GM12865 (cell line): ENCODE measurements at places on chromosomes 13 and 19.
A peak's percentile ranks its signal among the peaks of the same experiment; 100 is the strongest.

DNA sequence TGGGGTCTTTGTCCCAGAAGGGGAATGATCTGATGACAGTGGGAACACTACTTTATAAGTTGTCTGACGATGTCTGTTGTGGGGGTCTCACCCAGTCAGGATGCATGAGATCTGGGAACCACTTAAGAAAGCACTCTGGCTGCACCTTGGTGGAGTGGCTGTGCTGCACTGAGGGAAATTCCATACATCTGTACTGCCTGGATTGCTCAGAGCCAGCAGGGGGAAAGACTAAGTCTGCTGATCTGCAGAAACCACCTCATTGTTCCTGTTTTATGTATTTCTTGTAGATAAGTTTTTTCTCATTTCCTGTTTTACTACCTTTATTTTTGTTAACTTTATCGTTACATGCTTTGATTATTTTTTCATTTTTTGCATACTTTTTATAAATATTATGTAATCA is 27.3 kb downstream of the ZNF430 start:
- no peak for DNase-seq

DNA sequence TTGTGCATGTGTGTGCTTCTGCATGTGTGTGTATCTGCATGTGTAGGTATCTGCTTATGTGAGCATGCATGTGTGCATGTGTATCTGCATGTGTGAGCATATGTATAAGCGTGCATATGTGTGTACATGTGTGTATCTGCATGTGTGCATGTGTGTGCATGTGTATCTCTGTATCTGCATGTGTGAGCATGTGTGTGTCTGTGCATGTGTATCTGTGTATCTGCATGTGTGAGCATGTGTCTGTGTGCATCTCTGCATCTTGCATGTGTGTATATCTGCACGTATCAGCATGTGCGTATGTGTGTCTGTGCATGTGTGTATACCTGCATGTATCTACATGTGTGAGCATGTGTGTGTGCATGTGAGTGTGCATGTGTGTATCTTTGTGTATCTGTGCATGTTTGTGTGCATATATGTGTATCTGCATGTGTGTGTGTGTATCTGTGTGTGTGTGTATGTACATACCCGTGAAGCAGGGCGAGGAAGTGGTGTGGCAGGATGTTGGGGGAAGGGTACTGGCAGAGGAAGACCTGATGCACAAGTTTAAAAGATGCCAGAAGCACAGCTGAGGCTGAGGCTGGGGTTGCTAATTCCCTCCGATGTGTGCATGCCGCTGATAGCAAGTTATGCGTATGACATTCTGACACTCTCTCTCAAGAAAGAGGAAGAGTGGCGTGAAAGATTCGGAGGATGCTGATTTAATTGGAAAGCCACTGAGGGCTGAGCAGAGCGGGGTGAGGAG is 64.2 kb downstream of the TEX29 start:
- no peak for DNase-seq

DNA sequence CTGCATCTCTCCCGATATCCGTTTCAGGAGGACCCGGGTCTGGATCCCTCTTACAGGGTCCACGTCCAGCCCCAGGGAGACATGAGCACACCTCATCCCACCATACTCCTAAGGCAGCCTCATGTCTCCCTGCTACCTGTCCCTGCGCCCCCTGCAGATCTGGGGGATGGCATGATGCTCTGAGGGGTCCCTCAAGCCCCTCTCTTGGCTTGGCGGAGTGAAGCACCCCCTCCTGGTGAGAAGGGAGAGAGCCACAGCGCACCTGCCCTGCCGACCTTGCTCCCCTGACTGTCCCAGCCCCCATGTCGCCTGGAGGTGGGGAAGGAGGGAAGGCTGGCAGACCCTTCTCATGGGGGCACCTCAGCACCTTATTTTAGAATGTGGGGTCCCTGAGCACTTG is 21.5 kb upstream of the ARHGEF7 start:
- DNase-seq = no peak

DNA sequence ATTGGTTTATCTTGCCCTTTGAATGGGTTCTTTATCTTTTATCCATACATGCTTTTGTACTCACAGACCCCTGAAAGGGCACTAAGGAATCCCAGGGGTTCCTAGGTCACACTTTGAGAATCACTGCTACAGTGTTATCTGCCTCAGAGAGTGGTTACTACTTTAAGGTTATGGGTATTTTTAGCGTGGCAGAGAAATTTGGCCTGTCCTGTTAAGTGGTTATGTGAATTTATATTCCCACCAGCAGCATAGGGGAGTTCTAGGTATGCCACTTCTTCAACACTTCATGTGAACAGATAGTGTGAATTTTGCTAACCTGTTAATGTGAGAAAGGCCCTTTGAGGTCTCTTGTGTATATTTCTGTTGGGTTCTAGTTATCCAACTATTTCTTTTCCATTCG is 75.7 kb downstream of the DNAJC3 start:
- no peak for DNase-seq

DNA sequence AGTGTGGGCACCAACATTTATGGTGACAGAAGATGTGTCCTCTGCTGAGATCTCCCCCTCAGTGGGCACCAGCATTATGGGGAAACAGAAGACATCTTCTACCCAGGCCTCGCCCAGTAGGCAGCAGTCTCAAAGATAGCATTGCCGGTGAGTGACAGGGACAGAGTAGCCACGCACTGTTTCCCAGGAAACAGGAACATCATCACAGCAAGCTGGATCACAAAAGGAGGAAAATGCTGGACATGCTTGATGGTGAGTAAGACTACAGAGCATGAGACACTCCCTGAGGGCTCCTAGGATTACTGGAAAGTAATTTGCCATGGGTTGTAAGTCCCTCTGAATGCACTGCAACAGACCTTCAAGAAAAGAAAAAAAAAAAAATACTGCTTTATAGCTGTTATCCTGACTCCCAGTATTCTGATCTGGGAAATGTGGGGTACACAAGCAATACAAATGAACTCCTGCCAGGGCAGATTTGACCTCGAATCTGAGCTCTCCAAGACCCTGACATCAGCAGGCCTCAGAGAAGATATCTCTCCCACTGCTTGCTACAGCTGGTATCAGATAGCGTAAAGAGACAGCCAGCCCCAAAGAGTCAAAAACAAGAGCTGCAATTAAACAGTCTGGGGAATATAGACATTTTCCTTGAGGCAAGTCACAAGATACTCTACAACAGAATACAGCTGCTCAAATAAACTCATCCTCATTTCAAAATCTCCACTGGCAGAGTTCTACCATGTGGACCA is 180.4 kb downstream of the RBM26 start:
- no peak for DNase-seq

- peak; percentile 78 for DNase-seq
Observed at GRCh38 chr19:40612831-40613689, 11.9 kb downstream of the LTBP4 start.

DNA sequence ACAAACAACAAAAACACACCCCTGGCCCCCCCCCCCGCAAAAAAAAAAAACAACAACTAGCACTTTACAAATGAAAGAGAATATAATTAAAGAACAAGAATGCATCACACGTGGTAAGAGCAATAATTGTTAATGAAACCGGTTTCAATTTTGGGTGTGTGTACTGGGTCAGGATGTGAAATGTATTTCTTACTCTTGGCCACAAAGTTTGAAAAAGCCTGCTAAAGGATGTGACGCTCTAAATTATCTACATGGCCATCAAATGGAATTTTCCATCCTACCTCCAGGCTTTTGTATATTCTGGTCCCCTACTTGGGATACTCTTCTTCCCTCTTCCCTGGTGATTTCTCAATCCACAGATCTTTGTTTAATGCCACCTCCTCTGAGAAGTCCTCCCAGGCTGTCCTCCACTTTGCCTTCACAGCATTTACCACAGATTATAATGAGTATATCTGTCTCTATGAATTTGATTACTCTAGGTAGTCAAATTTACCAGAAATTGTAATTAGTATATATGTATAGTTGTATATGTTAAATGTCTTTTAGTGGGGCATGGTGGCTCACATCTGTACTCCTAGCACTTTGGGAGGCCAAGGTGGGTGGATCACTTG is 2.1 kb downstream of the SARS2 start:
- DNase-seq = no peak

- no peak for DNase-seq
Observed at GRCh38 chr13:114088234-114088633, 44.2 kb downstream of the RASA3 start.

GRCh38 chr19:1181606-1182005 is 7.5 kb upstream of the SBNO2 start:
- DNase-seq = no peak

DNA sequence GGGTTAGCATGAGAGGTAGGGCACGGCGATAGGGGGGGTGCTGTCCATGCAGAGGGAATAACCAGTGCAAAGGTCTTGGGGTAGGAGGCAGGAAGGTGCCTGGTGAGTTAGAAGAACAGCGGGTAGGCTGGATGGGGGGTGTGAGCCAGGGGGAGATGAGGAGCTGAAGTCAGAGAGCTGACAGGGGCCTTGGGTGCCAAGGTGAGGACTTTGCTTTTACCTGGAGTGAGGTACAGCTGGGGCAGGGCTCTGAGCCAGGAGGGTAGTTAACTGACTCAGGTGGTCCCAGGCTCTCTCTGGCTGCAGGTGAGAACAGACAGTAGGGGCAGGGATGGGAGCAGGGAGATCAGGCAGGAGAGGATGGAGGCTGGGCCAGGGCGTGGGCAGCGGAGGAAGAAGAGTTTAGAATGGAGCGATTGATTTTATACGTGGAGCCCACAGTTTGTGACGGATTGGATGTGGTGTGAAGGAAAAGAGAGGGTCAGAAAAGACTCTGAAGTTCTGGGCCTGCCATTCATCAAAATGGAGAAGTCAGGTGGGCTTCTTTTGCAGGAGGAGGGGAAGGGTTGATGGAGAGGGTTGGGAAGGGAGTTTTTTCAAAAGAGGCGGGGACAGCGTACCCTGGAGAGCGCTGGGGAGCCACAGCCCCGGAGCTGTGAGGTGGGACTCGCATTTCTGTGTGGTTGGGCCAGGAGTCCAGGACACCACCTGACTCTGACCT is 1.2 kb upstream of the GRAMD1A start:
- no peak for DNase-seq

GRCh38 chr19:35043906-35044305 is 2.4 kb downstream of the HPN start:
- no peak for DNase-seq

- DNase-seq = no peak
Observed at GRCh38 chr19:47623151-47623920, 14.4 kb downstream of the BICRA start.

DNA sequence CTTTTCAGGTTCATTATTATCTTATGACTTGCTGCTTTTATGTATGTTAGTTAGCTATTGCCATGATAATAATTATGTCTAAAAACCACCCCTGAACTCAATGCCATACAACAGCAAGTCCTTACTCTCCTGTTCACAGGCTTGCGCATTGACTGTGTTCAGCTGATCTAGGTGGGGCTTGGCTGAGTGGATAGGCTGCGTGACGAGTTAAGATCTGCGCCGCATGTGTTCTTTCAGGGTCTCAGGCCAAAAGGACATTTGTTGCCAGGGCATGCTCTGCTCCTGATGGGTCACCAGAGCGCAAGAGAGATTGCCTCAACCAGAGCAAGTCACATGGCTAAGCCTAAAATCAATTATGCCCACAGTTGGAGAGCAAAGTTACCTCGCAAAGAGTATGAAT is 859 bp downstream of the ZNF568 start:
- no peak for DNase-seq
